ENCODE measurements at places on chromosomes 7 and 10.

GRCh38 chr10:96402417-96403305 is 43.9 kb upstream of the OPALIN start:
- no peak for ATAC-seq

GRCh38 chr10:4501306-4501705 is 324.7 kb upstream of the AKR1E2 start:
- no peak for ATAC-seq

DNA sequence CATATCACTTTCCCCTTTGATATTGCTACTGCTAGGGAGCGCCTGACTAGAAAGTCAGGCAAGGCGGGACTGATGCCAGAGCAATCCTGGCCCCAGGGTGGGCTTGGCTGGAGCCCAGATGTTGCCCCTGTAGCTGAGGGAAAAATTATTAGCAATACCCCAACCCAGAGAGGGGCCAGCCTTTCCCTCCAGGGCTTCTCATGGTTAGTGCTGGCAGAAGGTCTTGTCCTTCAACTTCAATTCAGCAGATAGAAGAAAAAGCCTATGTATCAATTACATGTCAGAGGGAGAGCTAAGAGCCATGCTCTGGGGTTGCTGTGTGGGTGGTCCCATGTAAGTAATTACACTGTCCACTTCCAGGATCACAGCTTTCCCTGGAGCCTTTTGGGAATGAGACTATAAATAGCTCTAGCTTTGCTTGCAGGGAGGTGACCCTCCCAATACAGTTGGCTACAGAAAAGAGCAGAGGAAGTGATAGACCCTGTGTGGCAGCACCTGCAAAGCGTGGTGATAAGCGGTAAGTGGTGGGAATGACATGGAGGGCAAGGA is 579.1 kb downstream of the CCSER2 start:
- ATAC-seq, result no peak

GRCh38 chr7:87216701-87217508 is 2.6 kb downstream of the TMEM243 start:
- no peak for ATAC-seq

Measured in esophagus mucosa (tissue), 1 donor.